T-helper 1 cell (primary cell): ENCODE measurements at places on chromosomes 5 and 9.

GRCh38 chr5:147912011-147912410 lies 5.7 kb upstream of the C5orf46 start:
- no peak for DNase-seq

- DNase-seq, result no peak
Observed at GRCh38 chr5:151892393-151892792, 32.3 kb downstream of the GLRA1 start.

DNA sequence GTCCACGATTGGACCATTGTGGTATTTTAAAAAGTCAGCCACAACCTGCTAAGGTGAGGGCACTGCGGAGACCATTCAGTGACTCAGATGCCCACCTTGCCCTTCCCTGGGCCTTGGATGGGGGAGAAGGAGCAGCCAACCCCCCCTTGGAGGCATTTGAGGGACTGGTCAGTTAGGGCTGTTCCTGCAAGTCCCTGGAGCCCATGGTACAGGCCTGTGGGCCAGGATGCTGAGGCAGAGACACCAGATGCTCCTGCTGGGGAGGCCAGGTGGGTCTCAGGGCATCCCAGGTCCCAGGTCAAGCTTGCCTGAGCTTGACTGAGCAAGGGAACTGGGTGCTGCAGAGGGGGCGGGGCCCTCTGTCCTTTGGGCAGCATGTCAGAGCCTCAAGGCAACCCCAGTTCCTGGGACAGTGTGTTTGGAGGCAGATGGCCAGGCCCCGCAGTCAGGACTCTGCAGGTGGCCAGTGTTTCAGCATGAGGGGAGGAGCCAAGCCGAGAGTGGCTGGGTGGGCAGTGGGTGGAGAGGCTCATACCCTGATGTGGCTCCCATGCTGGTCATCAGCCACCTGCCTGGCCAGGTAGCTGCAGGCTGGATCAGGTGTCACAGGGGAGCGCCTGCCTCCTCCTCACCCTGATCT lies 27.5 kb downstream of the SLC6A3 start:
- DNase-seq, result no peak

GRCh38 chr5:115985802-115986757 lies 23.8 kb downstream of the LVRN start:
- no peak for DNase-seq

DNA sequence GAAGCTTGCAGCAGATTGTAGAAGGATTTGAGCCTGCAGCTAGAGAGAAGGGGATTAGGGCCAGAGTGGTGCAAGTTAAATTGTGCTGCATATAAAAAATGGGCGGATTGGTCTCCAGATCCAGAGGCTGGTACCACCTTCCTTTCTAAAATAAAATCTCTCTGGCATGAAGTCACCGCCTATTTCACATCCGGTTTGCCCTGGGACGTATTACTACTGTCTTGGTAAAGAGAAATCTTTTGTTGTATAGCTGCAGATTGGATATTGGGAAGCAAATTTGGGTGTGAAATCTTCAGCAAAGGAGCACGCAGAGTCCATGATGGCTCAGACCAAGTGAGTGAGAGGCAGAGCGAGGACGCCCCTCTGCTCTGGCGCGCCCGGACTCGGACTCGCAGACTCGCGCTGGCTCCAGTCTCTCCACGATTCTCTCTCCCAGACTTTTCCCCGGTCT lies at the start of gene GABRA1:
Gene GABRA1 (plus strand): TSS at position 180 of the 451 bp plus-strand sequence. CDS start 2,691 bp downstream, outside the sequence.
- DNase-seq, result no peak
